GM20000 (cell line): ENCODE measurements at places on chromosomes 13 and 19.

- DNase-seq: no peak
Observed at GRCh38 chr19:52248241-52248640, 21.1 kb upstream of the ZNF766 start.

DNA sequence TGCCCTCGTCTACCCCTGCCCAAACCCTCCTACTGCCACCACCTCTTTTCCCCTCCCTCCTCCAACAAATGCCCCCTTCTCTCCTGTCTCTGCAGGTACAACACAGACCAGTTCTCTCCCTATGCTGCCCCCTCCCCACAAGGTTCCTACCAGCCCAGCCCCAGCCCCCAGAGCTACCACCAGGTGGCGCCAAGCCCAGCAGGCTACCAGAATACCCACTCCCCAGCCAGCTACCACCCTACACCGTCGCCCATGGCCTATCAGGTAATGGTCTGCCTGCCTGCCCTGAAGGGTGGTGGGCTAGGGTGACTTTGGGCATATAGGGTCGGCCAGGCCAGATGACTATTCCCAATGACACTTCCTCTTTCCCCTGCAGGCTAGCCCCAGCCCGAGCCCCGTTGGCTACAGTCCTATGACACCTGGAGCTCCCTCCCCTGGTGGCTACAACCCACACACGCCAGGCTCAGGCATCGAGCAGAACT, 6.5 kb upstream of the TIMM50 start:
- peak; percentile 70 for DNase-seq

GRCh38 chr13:104281910-104282309, 1215.7 kb upstream of the SLC10A2 start:
- no peak for DNase-seq

GRCh38 chr13:112959701-112960542, 9.1 kb upstream of the MCF2L start:
- DNase-seq: no peak

GRCh38 chr19:8110931-8111330, 38.5 kb downstream of the FBN3 start:
- no peak for DNase-seq

DNA sequence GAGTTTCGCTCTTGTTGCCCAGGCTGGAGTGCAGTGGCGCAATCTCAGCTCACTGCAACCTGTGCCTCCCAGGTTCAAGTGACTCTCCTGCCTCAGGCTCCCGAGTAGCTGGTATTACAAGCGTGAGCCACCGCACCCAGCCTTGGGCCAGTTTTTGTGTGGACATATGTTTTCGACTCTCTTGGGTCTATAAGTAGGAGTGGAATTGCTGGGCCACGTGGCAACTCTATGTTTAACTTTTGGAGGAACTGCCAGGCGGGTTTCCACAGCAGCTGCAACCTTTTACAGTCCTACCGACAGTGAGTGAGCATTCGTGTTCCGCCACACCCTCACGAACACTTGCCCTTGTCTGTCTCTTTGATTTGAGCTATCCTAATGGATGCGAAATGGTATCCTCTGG, 44.9 kb downstream of the BICRA start:
- no peak for DNase-seq

GRCh38 chr19:35038623-35039512, 2.7 kb upstream of the HPN start:
- no peak for DNase-seq

DNA sequence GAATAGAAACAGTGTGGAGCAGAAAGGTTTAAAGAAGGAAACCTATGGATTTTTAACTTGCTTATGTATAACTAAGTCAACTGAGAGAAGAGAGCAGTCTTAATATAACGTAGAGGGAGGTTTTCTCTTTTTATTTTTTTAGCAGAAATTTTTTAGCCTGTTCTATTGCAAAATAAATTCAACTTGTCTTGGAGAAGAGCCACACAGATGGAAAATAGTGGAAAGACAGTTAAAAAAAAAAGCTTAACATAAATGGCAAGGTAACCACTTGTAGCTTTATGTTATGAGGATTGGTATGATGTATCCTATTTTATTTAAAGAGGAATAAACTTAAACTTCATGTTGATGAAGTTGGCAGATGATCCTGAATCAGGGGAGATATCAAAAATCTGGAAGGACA, 312.4 kb downstream of the SHISA2 start:
- DNase-seq: no peak

GRCh38 chr19:13841086-13841961, 35.6 kb upstream of the NANOS3 start:
- no peak for DNase-seq

- DNase-seq: no peak
Observed at GRCh38 chr13:60155978-60156377, 7.8 kb downstream of the DIAPH3 start.

- no peak for DNase-seq
Observed at GRCh38 chr13:29810145-29810742, 40.2 kb downstream of the UBL3 start.

GRCh38 chr13:31904941-31905824, 126.4 kb upstream of the FRY start:
- DNase-seq: no peak

DNA sequence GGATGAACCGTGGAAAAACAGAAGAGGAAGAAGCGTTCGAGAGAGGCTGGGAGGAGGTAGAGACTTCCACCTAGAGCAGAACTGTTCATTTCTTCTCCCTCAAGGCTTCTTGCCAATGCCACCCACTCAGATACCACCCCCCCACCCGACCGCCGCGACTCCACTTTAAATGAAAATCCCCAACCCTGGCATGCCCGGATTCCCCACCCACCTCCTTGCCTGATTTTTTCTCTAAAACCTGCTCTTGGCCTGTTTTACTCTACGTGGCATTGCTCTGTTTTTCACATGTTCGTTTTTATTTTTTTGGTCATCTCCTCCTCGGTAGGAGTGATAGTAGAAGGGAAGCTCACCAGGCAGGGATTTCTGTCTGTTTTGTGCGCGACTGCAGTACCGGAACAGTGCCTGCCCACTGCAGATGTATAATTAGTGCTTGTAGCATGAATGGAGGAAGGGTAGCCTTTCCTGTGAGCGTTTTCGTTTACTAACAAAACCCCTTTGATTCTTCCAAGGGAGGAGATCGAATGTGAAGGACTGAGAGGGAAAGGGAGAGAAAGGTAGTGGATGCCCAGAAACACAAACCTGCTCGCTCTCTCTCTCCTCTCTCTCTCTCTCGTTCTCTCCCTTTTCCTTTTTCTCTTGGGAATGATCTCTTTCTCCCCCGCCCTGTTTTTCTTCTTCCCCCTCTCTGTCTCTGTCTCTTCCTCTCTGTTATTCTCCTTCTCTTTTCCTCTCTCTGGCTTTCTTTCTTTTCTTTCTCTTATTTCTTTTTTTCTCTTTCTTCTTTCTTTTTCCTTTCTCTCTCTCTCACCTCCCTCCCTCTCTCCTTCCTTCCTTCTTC, 2.2 kb downstream of the CD70 start:
- no peak for DNase-seq

DNA sequence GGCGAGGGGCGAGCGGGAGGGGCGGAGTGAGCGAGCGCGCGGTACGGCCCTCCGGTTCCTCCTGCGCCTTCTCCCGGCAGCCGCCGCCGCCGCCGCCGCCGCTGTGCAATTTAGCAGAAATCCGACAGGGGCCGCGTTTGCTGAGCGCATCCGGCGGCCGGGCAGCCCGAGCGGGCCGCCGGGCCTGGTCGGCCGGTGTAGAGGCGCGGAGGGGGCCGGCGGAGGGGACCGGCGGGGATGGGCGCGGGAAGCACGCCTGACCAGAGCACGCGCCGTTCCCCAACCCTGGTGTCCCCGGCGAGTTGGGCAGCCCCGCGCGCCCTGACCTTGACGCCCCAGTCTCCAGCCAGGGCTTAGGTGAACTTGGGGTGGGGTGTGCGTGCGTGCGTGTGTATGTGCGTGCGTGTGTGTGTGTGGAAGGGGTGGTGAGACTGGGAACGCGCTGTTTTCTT, 144.5 kb upstream of the ZNF536 start:
- DNase-seq: peak; percentile 92

DNA sequence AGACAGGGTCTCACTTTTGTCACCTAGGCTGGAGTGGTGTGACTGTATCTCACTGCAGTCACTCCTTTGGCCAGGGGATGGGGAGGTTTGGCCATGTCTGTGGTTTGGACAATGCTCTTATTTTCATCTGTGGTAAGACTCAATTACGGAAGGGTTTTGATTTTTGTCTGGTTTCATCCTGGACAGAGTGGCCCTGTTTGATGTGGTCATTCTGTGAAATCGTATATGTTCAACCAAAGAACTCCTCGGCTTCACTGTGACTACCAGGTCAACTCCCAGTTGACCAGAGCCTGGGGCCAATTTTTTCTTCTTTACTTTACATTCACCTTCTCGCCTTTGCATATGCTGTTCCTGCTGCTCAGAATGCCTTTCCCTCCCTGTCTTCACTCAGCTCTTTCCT, 6.8 kb upstream of the CCDC124 start:
- DNase-seq: peak; percentile 33

- DNase-seq: peak; percentile 24
Observed at GRCh38 chr19:14004619-14005348, 1.3 kb downstream of the RFX1 start.

GRCh38 chr19:47863514-47863936, 4.5 kb downstream of the TPRX2 start:
- DNase-seq: peak; percentile 91

DNA sequence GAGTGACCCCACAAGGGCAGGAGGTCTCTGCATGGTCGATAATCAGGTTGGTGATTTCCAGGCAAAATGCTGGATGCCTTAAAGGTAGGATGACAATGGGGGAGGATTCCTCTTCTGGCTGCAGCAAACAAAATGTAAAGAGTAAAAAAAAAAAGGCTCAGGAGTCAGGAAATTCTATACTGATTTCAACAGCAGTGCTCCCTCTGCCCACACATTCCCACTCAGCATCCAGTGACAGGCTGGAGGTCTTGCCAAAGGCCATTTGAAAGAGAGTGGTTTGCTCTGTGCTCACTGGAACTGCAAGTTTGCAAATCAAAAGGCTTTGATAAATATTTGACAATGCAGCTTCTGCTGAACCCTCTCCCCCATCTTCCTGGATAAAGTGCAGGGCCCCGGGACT, 135.4 kb downstream of the TNFRSF19 start:
- no peak for DNase-seq

GRCh38 chr19:48419158-48419920, 25.9 kb downstream of the GRIN2D start:
- peak; percentile 83 for DNase-seq

DNA sequence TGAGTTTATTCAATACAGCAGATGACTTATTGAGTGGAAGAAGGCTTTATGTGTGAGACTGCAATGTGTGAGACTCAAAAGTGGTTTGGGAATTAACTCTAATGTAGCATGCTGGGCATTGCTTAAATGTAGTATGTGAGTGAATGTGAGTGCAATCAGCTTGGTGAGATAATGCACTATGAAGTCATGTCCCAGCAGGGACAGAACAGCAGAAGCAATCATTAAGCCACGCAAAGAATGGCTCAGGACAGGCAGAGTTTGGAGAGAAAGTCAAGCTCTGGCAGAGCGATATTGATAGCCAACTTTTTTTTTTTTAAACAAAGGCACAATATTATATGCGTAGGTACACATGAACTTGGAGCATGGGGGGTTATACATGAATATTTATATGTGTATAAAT, 597.7 kb downstream of the GPC6 start:
- DNase-seq: no peak

GRCh38 chr13:95516492-95516891, 36.0 kb upstream of the CLDN10 start:
- no peak for DNase-seq

DNA sequence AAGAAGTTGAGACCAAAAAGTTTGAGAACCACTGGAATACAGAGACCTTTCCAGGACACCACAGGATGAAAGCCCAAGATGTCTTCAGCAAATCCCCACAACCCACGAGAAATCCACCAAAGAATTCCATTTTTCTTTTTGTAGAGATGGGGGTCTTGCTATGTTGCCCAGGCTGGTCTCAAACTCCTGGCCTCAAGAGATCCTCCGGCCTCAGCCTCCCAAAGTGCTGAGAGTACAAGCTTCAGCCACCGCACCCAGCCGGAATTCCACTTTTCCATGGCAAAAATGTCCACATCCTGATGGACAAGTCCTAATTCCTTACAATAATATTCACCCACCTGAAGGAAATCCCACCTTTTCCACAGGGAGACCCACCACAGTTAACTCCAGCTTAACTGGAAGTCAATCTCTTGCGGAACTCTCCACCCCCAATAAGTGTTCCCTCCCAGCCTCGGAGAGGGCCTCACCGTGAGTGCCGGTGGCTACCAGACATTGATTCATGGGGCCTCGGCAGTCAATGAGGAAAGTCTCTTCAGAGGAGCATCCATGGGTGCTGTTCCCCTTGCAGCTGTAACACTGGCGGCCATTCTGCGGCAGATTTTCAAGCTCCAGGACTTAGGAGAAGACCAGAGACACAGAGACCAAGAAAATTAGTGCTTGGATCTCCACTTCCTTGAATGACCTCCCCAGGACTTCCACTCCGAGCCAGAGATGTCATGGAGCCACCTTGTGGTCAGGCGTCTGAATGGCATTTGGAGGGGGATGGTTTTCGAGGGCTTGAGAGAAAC, 12.3 kb upstream of the CADM4 start:
- DNase-seq: peak; percentile 70

- DNase-seq: no peak
Observed at GRCh38 chr13:25371158-25371874, 458 bp upstream of the ATP8A2 start.

DNA sequence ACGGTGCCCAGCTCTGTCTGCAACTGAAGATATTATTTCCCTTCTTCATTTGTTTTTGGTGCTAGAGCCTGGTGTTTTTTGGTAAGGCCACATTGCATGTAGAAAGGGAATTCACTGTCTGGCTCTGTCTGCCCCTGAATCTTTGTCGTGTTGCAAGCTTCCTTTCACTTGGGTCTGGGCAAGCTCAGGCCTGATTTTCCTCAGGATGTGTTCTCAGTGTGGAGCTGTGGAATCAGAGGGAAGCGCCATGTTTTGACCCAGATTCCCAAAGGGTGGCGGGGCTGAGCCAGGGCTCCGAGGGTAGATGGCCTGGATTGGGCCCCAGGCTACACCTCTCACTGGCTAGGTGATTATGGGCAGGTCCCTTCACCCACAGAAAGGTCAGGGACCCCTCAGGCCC, 8.6 kb downstream of the PRKCSH start:
- DNase-seq: no peak

- no peak for DNase-seq
Observed at GRCh38 chr19:38953677-38954076, 21.9 kb downstream of the FBXO17 start.

DNA sequence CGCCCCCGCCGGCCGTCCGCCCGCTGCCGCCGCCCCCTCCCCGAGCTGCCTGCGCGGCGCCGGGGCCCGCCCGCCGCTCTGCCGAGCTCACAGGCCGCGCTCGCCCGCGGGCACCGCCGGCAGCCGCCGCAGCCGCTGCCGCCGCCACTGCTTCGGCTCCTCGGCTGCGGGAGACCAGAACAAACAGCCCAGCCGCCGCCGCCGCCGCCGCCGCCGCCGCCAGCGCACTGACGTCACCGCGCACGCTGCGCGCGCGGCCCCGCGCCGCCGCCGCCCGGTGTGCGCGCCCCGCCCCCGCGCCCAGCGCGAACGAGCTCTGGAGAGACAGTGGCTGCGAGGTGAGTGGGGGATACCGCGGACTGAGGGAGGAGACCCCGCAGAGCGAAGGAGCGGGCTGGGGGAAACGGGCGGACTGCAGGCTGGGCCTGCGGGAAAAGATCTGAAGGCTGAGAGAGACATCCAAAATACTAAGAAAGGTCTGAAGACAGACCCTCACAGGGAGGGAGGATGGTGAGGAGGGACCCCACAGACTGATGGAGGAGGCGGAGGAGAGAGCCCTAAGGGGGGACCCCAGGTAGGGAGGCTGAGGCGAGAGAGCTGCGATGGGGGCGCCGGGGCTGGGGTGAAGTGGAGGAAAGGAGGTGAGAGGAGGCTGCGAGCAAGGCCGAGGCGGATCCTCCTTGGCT, at the start of gene BRD4:
Gene BRD4 (minus strand): TSS at position 229 of the 686 bp plus-strand sequence. CDS start 59,440 bp downstream, outside the sequence.
- DNase-seq: peak; percentile 92

GRCh38 chr13:106083620-106084350, 451.7 kb downstream of the EFNB2 start:
- peak; percentile 26 for DNase-seq
